Left colon (tissue), 2 donors: ENCODE measurements at places on chromosomes 4 and X. TPM values are rescaled to one million over a fixed set of nuclear protein-coding genes. Genes with fewer than 3 reads are reported as not detected.

Gene HGFAC
- not detected for total RNA-seq

Gene CYSLTR1
- total RNA-seq: 2.4 TPM

Gene TLR3
- 30.4 TPM for total RNA-seq

Gene MAGED4
- 2.3 TPM for total RNA-seq

Gene C4orf51
- total RNA-seq: not detected

Gene NOX1
- total RNA-seq: 103 TPM

Gene AMER1
- total RNA-seq: 4.1 TPM

Gene LGI2
- total RNA-seq: 0.12 TPM

Gene TACR3
- not detected for total RNA-seq

Gene CD40LG
- total RNA-seq: 0.75 TPM

Gene ANXA3
- 44.8 TPM for total RNA-seq

Gene PIM2
- 20.4 TPM for total RNA-seq

Gene DOK7
- 0.70 TPM for total RNA-seq

Gene CACNA1F
- 0.70 TPM for total RNA-seq

Gene PWWP3B
- 0.25 TPM for total RNA-seq

Gene UCHL1
- total RNA-seq: 12.2 TPM
